ENCODE measurements at places on chromosomes 13 and 19.

GRCh38 chr19:50198431-50199258 is 4.8 kb upstream of the MYH14 start:
- DNase-seq, result no peak

GRCh38 chr19:10500247-10500592 is 2.9 kb downstream of the KEAP1 start:
- DNase-seq, result no peak

DNA sequence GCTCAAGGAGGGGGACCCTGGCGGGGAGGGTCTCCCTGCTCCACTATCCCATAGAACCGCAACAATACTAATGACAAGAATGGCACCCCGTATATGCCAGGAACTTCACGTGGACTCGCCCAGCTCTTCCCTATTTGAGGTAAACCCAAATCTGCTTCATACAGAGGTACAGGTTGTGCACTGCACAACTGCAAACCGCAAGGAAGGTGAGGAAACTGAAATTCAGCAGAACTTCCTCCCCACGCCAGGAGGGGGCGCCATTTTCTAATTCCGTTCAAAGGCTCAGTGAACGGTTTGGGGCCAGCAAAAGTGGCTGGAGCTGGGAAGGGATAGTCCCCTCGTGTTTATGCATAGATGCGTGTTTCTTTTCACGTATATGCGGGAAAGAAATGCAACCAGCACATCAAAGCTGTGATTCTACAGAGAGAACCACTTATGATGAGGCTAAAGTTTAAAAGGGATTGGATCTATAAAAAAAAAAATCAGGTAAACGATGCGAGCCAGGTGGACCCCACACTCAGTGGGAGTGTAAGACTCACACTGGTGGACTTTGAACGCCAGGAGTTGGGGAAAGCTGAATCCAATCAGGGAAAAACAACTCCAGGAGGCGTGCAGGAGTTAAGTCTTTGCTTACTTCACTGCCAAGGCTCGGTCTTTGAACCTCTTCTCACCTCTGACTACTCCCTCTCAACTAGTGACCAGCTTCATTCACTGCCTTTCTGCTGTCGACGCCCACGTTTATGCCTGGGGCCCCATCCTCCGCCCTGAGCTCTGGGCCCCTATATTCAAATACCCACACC is 20.3 kb downstream of the C19orf81 start:
- DNase-seq, result no peak

DNA sequence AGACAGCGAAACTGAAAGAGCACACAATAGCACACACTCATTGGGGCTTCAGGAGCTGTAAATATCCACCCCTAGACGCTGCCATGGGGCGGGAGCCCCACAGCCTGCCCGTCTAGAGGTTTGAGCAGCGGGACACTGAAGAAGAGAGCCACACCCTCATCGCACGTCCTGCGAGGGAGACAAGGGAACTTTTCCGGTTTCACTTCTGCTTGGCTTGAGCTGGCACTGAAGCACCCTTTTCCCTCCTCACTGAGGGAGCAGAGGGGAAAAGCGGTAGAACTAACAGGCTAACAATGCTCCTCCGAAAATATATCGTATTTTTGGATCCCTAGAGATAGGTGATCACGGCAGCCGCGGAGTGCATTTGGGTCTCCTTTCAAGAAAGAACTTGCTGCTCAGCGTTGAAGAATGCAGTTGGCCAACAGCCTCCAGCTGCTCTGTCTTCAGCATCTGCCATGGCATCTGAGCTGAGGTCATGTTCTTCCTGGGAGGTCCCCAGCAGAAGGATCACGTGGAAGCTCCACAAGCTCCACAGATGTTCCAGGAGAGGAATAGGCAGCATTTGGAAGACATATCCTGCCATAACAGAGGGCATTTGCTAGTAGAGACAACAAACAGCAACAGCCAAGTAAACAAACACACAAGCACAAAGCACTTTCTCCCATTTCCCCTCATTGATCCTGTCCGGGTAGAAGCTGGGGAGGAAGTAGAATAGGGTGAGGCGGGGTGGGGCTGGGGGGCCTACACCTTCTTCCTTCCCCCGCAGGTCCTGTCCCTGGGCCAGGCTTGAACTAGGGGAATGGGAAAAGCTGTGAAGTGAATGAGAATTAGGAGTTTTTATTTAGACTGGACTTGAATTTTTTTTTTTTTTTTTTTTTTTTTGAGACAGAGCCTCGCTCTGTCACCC is 44.8 kb upstream of the ALOX5AP start:
- DNase-seq, result no peak

DNA sequence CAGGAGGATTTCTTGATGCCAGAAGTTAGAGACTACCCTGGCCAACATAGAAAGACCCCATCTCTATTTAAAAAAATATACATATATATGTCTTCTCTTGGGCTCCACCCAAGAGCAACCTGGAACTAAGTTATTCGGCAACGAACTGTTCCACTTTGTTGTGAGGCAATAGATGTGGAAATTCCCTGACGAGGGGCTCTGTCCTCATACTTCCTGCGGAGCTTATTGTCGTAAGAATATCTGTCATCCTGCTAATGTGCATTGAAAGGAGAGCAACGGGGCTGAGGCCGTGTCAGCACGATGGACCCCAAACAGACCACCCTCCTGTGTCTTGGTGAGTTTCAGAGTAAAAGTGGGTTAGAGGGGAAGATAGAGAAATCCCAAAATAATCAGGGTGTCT is at the start of gene FCAR:
FCAR (plus strand) TSS at position 246 of the 400 bp plus-strand sequence; CDS start at position 301, 55 bp downstream.
- no peak for DNase-seq

GRCh38 chr19:28504727-28505126 is 708.2 kb downstream of the UQCRFS1 start:
- no peak for DNase-seq

GRCh38 chr13:92843549-92843948 is 383.1 kb upstream of the GPC6 start:
- DNase-seq, result no peak

- DNase-seq, result no peak
Observed at GRCh38 chr19:57802269-57802668, 12.4 kb downstream of the ZNF552 start.

GRCh38 chr13:26989957-26990713 is 181.5 kb downstream of the USP12 start:
- no peak for DNase-seq

DNA sequence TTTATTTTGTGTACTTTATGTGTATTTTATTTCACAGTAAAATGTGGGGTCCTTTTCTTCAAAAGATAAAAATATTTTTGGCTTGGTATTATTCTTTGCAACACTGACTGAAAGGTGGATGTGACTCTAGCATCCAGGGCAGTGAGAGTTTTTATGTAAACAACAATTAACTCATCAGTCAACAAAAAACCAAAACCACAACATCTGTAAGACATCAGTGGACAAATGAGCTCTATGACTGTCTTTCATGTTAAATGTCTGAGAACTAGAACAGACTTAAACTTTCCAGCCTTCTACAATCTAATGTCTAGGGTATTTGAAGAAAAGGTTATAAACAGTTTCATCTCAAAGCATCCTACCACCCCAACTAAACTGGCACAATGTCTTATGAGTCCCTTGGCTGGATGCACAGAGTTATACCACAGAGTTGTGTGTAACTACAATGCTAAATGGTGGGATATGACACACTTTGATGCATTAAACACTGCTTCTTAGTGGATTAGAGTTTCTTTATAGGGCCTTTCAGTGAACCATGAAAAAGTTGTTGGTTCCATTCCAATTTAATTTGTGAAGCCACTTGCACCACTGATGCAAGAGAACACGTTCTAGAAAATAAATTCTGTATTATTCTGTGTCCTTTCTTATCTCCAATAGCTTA is 544.2 kb upstream of the KLF12 start:
- no peak for DNase-seq

DNA sequence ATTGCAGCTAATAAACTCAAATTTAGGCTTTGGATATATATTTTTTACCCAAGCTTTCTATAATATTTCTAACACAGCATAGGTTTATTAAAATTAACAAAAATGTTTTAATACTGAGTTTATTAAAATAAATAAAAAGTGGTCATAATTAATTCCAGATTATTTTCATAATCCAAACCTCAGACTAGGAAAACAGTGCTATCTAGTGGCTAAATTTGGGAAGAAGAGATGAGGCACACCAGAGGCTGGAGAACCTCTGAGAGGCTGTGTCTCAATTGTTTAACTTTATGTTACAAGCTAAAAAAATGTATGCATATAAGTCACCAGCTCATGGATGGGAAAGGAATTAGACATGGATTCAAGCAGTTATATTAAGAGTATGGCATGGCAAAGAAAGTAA is 392.5 kb downstream of the DIAPH3 start:
- no peak for DNase-seq

- no peak for DNase-seq
Observed at GRCh38 chr19:12866416-12867119, 14.7 kb downstream of the DNASE2 start.

DNA sequence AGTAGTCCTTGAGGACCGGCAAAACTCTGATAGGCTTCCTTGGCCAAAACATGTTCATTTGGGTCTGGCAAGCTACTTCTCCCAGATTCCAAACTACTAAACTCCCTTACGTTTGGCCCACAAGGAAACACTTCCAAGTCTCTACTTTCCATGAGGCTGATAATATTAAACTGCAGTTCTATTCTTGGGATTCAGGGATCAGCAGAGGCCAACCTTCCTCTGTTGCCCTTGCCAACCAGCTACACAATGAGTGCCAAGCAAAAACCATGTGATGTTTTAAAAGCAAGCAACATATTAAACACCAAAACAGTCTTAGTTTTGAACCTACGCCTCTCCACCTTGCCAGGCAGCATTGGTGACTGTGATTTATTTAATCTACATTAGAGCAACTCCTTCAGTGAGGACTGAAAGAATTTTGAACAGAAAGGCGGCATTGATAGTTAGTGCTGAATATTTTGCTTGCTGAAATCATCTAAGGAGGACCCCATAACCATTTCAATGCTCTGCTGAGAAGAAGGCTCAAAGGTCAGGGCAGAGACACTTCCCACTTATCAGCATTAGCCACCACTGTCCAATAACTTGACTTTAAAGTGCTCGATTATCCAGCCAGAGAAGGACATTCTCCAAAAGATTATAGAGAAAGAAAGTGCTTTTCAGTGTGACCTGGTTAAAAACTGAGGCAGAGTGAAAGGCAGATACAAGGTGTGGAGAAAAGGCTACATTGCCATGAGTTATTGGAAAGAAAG is 287.1 kb downstream of the TBC1D4 start:
- no peak for DNase-seq

DNA sequence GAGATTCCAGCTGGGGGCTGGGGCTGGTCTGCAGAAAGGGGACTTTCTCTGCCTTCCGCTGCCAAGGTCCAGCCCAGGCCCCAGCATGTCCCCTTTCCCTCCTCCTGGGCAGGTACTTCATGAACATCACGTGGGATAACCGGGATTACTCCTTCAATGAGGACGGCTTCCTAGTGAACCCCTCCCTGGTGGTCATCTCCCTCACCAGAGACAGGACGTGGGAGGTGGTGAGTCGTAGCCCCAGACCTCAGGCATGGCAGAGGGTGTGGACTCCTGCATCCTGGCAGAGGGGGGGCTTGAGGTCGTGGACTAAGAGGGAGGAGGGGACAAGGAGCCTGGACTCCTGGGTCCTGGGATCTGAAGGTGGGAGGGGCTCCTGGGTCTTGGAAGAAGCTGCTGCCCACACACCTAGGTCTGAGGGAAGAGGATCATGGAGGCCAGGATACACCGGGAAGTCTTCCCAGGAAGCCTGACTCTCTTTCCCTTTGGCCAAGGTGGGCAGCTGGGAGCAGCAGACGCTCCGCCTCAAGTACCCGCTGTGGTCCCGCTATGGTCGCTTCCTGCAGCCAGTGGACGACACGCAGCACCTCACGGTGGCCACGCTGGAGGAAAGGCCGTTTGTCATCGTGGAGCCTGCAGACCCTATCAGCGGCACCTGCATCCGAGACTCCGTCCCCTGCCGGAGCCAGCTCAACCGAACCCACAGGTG is 20.6 kb downstream of the GRIN2D start:
- no peak for DNase-seq

- no peak for DNase-seq
Observed at GRCh38 chr13:110216006-110216397, 91.0 kb downstream of the COL4A1 start.

DNA sequence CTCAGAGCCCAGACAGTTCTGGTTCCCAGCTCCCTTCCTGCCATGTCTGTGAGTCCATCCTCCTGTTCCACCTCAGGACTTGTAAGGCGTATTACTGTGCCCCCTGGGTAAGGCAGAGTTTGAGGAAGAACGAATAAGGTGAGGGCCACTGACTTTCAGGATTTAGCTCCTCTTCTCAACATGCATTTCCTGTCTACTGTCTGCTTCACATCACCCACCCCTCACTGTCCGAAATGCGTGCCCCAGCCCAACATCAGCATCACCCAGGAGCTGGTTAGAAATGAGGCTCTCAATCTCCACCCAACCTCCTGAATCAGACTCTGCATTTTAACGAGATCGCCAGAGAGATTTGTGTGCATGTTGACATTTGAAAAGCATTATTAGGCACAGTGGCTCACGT is 44.4 kb downstream of the IRS2 start:
- no peak for DNase-seq

- DNase-seq, result no peak
Observed at GRCh38 chr19:48877855-48878195, 5.6 kb downstream of the PPP1R15A start.

DNA sequence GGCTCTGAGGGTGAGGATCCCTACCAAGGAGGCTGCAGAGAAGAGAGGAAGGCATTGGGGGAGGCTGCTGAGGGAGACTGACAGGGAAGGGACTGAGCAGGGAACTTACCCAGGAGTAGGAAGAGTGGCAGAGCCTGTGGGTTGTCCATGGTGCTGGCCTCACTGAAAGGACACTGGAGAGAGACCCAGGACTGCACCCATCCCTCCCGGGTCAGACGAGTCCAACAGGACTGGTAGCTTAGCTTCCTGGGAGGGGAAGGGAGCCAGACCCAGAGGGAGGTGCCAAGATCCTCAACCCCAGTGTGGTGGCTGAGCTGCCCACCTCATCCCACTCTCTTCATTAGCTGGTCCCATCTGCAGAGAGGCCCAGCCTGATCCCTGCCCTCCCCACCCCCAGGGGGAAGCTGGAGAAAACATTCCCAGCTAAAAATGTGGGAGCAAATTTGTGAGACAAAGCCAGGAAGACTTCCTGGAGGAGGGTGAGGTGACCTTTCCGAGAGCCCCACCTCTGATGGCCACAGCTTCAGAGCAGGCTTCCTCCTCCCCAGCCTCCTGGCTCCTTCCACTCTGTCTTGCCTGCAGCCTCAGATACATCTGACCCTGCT is at the start of gene VSIG10L:
VSIG10L (minus strand) TSS at position 164 of the 605 bp plus-strand sequence; CDS start at position 149, 15 bp downstream.
- DNase-seq, result no peak

- DNase-seq, result no peak
Observed at GRCh38 chr13:27678306-27679040, 56.8 kb downstream of the POLR1D start.

DNA sequence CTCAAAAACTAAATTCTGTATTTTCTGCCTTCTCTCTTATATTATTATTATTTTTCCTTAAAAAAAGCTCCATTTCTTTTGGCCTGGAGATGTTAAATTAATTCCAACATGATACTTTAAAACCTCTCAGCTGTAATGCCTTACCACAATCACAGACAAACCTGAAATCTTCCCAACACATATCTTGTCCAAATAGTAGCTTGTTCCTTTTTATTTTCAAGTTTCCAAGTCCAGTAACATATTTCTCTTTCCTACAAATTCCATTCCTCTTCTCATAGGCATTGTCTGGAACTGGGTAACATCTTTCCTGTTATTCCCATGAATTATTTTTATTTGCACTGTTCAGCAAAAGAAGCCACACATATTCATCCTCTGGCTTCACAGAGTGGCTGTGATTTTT is 137.0 kb downstream of the SLITRK6 start:
- no peak for DNase-seq
